DMS53 (cell line): ENCODE measurements at places on chromosomes 2 and 18.

- DNase-seq, result peak; percentile 10
Measured at GRCh38 chr2:168699844-168700417, 102.5 kb upstream of the NOSTRIN start.

DNA sequence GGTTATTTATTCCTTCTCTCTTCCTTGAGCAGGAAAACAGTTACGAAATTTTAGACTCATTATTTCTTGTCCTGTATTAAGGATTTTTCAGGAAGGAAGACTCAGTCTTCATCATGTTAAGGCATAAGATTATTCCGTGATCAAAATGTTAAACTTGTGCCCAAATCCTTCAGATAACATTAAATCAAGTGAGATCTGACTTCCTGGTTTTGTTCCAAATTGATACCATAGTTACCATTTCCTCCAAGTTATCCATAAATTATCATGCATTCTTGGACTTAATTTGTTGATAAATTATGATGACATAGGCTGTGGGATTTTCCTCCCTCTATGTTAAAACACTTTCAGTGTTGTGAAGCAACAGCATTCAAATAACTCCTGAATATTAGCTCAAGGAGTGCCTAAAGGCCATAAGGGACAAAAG, 31.9 kb downstream of the EFEMP1 start:
- DNase-seq, result no peak

DNA sequence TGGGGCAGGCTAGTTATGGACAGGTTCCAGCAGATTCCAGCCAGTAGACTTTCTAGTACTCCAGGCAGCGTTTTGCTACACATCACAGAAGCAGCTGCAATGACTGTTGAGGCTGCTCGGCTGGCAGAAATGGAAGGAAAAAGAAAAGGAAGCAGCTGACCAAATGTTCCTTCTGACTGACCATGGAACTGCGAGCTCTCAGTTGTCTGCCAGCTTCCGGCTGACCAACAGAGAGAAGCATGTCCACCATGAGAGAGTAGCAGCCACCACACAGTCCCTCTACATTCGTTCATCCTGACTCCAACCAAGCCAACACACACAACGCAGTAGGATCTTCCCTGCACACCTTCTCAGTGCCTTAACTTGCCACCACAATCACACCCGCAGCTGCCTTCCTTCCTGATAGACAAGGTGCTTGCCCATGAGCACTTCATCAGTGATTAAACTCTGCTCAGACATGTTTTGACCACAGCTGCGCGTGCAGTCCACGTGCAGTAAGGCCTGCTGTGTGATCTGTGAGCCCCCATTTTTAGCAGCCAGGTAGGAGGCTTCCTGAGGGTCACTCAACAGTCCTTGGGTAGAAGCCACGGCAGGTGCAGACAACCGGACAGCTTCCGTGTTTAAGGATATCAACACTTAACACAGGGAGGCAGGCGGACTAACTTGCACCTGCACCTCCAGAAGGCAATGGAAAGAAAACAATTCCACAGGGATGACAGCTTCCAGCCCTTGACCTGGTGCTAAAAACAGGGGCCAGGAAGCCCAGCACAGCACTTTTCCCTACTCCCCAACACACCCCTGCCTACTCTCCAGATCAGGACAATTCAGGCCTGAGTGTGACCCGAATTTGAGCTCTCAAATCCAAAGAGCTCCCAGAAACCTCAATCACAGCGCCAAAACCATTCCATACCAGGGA, 996 bp downstream of the TGFBRAP1 start:
- DNase-seq, result peak; percentile 93

DNA sequence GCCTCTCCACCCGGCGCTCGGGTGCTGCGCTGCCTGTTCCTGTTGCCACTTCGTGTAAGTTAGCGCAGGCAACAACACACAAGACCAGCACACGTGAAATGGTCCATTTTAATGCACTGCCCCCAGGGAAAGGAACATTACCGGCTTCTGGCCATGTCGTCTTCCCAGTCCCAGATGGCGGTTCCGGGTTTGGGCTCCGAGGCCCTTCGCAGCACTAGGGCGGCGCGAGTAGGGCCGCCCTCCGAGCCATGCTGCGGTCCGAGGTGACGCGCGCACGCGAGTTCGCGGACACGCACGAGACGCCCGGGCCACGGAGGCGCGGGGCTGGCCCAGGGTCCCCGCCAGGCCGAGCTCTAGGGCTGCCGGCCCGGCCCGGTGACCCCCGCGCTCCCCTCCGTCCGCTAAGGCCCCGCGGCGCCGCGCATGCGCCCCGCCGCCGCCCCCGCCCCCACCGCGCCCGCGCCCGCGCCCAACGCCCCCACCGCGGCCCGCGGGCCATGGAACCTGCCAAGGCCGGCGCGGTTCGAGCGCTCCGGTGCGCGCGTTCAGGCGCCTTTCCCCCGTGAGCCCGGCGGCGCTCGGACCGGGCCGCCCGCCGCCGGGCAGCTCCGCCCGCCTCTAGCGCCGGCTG, 367 bp upstream of the ZNF236 start:
- DNase-seq, result peak; percentile 89

- DNase-seq, result no peak
Measured at GRCh38 chr2:162974771-162975170, 136.2 kb upstream of the KCNH7 start.

DNA sequence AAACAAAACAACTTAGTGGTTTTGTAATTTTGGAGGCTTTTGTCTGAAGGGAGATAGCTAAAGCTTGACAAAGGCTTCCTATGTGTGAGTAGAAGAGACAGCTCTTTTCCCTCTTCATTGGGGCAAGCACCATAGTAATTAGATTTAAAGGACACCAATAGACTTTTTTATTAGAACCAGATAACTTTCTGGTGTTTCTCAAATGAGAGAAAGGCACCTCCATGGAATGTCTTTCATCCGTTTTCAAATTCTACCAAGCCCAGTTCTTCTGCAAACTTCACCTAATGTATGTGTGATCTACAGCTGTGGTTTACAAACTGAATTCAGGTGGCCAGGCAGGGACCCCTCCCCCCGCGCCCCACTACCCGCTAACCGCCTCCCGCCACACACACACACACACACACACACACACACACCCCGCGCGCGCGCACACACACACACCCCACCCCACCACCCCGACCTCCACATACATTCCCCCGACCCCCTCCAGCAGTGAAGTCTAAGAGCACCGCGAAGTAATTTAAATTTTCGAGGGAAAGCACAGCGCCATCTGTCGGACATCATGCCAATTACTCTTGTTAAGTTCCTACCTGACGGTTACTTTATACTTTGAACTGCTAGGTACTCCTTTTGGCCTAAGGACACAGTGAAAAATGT, 31.6 kb upstream of the PPP1R1C start:
- DNase-seq, result peak; percentile 93

DNA sequence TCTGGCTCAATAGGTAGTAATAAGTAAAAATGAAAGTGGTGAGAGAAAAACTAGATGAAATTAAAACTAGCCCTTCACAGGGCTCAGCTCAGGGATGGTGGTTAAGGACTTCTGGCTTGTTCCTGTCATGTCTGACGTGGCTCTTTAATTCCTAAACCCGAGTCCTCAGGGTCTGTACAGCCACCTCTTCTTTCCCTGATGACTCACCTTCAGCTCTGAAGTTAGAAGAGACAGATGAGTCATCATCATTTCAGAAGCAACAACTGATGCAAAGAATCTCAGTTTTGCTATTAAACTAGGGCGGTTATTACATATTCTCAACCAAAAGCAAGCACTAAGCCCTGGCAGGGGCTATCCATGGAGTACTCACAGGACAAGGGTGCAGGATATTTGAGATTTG, 24.0 kb upstream of the ITGB6 start:
- DNase-seq, result peak; percentile 96

DNA sequence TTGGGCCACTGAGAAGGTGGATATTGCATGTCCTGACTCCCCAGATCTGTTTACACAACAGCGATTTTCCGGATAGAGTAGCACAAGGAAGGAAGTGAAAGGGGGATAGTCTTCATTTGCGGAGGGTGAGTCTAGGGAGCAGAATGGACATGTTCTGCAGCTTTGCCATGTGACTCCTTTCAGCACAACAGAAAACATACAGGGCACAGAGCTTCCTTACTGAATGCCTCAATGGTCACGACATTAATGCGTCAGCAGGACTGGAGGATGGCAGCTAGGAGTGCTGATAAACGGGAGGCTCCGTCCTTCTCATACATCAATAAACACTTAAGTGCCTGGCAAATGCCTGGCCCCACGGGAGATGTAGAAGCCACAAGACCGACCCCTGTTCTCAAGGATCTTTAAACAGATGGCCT, 163.0 kb downstream of the FAM210A start:
- no peak for DNase-seq

DNA sequence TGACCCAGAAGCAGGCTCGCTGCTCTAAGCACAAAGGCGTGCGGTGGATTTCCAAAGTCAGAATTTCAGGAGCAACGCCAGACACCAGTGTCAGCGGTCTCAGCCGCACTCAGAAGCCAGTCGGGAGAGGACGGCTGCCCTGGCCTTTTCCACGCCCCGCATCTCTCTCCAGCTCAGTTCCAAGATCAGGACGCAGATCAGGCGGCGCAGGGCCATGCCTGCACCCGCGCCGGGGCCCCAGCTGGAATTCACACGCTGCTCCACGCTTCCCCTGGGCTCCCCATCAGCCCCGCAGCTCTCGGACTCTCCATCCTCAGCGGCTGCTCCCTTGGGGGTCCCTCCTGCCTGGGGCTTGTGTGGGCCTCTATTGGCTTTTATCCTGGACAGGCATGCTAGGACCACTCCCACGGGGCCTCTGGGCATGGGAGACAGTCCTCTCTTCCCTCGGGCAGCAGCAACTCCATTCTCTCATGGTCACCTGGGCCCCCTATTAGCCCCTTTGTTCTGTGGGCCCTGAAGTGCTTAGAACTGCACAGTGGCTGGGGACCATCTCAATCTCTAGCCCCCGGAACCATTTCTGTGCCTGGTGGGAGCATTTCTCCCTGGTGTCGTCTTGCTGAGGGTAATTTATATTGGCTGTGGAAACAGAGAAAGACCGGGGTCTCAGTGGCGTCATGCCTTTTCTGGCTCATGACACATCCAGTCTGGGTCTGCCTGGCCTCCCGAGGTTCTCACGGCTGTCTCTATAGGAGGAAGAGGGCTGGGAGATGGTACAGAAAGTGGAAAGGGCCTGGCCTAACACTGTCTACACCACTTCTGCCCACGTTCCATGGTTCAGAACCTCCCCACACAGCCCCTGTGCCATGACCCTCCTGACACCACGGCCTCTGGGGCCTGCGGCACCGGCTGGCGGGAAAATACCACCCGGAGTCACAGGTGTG, 14.9 kb upstream of the TMEM18 start:
- no peak for DNase-seq
